ENCODE measurements at places on chromosomes 1 and 21.
A peak's percentile ranks its signal among the peaks of the same experiment; 100 is the strongest.

GRCh38 chr1:30731109-30731805 is 7.9 kb upstream of the MATN1 start:
- DNase-seq: no peak

GRCh38 chr1:2300851-2301606 is 72.9 kb downstream of the SKI start:
- peak; percentile 86 for DNase-seq

- DNase-seq: no peak
Measured at GRCh38 chr1:245986404-245987218, 520.5 kb downstream of the SMYD3 start.

DNA sequence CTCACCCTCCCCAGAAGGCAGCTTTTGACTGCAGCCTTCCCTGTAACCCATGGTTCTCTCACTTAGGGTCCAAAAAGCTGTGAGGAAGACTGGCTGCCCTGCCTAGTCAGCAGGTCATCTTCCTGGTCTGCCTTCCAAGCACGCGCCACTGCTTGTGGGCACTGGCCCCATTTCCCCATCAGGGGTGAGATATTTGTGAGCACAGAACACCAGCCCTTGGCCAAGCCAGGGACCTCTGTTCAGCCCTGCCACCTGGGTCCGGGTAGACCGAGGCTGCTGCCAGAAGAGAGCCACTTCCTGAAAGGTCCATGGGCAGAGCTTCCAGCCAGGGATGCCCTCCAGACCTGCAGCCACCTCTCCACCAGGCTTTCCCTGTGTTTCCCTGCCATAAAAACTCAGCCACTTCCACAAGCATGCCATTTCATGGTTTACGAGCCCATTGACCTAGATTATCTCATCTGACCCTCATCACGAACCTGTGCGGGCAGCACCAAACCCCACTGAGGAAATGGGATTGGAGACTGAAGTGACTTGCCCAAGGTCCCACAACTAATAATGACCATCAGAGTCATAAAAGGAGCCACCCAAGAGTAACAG is 40.5 kb downstream of the GLIS1 start:
- no peak for DNase-seq

- DNase-seq: no peak
Measured at GRCh38 chr21:34305605-34306604, 57.9 kb upstream of the KCNE2 start.

DNA sequence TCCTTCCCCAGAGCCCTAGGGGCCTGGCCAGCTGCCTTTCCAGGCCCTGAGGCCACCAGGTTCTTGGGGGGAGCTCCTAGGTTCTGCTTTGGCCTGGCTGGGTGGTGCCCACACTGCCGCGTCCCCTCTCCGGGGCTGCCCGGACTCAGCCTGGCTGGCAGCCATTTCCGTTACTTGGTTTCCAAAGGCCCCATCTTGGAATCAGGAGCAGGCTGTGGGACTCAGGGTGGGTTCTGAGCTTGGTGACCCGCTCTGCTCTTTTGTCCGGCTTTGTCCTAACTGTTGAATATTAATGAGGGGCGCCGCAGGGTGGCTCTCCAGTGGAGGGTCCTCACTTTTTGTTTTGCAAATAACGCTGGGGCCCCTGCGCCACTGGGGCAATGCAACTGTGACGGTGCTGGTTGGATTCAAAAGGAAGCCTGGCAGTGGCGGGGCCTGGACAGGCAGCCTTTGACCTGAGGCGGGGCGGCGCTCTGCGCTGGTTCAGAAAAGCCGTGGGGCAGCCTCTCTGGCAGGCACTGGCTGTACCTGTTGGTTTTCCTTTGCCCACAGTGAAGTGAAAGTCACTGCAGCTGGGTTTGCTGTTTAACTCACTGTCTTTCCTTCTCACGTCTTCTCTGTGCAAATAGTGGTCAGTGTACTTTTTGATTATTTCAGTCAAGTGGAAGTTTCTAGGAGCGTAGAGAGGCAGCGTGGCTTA is 20.2 kb downstream of the SKI start:
- no peak for DNase-seq

- DNase-seq: peak; percentile 75
Measured at GRCh38 chr1:26853156-26853555, 9.8 kb upstream of the SFN start.

DNA sequence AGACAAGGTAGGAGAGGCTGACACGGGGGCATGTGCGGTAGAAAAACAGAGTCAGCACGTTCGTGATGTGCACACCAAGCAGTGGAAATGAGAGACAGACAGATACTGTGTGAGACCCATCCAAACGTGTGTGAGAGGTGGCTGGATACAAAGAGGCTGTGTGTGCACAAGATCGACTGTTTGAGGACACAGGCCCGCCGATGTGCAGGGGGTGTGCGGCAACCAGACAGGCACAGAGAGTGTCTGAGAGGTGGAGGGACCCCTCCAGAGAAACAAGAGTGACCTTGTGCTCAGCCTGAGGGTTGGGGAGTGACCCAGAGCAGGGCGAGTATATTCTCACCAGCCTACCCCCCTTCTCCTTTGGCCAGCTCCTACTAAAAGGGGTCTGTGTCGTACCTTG is 97.8 kb upstream of the IPO9 start:
- no peak for DNase-seq

GRCh38 chr1:55144886-55145285 is 70.3 kb downstream of the USP24 start:
- DNase-seq: no peak

GRCh38 chr1:235859789-235860188 is 6.9 kb downstream of the LYST start:
- no peak for DNase-seq

DNA sequence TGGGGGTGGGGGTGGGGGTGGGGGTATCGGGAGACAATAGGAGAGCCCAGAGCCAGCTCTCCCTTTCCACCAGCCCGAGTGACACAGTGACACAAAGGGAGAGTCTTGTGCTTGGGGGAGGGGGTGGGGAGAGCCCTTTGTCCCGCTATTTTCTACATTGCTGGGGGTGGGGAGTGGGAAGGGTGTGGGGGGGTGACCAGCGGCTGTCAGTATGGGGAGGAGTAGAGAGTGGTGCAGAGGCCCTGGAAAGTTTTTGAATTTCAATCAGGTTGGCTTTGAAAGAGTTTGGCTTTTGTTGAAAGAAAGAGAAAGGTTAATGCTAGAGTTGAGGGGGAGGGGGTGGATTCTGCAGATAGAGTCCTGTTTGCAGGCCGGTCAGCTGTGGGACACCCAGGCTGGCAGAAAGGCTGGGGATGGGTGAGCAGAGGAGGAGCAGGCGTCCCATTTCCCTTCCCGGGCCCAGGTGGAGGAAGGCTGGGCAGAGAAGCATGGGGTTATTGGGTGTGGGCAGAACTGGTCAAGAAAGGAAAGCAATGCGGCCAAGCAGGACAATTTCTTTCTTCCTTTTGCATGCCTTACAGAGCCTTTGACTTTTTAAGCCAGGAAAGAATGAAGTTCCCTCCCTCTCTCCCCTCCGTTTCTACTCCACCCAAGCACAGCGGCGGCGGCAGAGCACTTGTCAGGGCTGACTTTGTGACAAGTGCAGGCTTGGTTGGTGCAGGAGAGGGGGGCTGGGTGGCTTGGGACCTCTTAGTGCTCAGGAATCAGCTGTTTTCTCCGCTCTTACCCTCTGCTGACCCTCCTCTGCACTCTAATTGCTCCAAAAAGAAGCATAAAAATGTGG is 96.2 kb downstream of the RNF220 start:
- DNase-seq: no peak

DNA sequence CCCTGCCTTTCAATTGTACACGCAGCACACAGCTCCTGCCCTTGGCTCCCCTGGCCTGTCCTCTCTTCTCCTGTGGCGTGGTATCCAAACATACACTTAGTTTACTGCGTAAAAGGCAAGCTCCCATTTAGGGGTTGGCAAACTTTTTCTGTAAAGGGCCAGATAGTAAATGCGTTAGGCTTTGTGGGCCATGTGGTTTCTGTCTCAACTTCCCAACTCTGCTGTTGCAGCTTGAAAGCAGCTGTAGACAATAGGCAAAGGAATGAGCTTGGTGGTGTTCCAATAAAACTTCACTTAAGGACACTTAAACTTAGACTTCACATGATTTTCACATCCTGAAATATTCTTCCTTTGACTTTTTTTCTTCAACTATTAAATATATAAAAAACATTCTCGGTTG is 63.3 kb downstream of the RHOU start:
- no peak for DNase-seq

GRCh38 chr1:87120779-87121178 is 206.3 kb downstream of the HS2ST1 start:
- DNase-seq: no peak

GRCh38 chr1:109626682-109627408 is 7.2 kb downstream of the AMPD2 start:
- DNase-seq: no peak

DNA sequence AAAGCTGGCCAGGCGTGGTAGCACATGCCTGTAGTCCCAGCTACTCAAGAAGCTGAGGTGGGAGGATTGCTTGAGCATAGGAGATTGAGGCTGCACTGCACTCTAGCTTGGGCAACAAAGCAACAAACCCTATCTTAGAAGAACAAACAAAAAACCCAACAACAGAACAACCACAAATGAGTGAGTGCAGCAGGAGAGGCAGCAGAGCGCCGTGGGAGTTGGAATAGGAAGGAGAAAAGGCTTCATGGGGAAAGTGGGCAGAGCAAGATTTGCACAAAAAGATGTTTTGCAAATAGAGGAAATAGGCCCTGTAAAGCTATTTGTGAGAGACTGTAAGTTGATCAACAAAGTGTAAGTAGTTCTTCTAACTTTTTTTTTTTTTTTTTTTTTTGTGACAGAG is 19.6 kb downstream of the SMAP2 start:
- no peak for DNase-seq

DNA sequence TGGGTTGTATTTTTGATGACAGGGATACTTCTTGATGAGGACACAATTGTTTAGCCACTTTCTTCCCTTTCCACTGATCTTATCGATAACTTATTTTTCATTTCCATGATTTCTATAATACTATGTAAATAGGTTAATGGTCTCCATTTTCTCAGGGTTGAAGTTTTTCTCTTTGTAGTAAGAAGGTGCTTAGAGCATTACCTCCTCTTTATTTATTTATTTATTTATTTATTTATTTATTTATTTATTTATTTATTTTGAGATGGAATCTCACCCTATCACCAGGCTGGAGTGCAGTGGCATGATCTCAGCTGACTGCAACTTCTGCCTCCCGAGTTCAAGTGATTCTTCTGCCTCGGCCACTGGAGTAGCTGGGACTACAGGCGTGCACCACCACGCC is 70.4 kb downstream of the UBE4B start:
- DNase-seq: no peak

GRCh38 chr1:36464605-36465393 is 615 bp upstream of the MRPS15 start:
- no peak for DNase-seq

GRCh38 chr21:46035809-46036695 is 54.5 kb downstream of the COL6A1 start:
- DNase-seq: no peak

- no peak for DNase-seq
Measured at GRCh38 chr1:233252441-233252840, 43.1 kb downstream of the PCNX2 start.

GRCh38 chr1:245264226-245264625 is 109.4 kb downstream of the KIF26B start:
- DNase-seq: no peak

- no peak for DNase-seq
Measured at GRCh38 chr1:65179148-65179547, 31.1 kb downstream of the AK4 start.

GRCh38 chr1:25544819-25545218 is 1.4 kb downstream of the LDLRAP1 start:
- DNase-seq: no peak

DNA sequence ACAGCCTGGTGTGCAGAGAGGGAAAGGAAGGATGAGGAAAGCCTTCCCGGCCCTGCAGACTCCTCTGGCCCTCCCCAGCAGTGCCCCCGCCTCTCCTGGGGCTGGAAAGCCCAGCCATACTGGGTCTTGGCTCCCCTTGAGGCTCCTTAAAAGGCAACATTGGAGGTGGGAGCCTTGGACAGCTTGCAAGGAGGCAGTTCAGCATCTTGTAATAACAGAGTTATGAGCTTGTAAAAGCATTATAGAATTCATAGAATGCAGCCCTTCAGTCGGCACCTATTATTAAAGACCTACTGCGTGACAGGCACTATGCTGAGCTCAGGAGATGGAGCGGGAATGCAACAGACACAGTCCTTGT is 4.2 kb downstream of the TINAGL1 start:
- DNase-seq: no peak

GRCh38 chr1:230863449-230863848 is 4.9 kb downstream of the C1orf198 start:
- DNase-seq: no peak

GRCh38 chr1:21754583-21754982 is 28.4 kb downstream of the USP48 start:
- DNase-seq: no peak

GRCh38 chr1:24957016-24957807 is 27.1 kb upstream of the RUNX3 start:
- no peak for DNase-seq

- DNase-seq: no peak
Measured at GRCh38 chr1:1773874-1774273, 4.4 kb downstream of the NADK start.
